NAMALWA (cell line): ENCODE measurements at places on chromosomes 5 and 9.

DNA sequence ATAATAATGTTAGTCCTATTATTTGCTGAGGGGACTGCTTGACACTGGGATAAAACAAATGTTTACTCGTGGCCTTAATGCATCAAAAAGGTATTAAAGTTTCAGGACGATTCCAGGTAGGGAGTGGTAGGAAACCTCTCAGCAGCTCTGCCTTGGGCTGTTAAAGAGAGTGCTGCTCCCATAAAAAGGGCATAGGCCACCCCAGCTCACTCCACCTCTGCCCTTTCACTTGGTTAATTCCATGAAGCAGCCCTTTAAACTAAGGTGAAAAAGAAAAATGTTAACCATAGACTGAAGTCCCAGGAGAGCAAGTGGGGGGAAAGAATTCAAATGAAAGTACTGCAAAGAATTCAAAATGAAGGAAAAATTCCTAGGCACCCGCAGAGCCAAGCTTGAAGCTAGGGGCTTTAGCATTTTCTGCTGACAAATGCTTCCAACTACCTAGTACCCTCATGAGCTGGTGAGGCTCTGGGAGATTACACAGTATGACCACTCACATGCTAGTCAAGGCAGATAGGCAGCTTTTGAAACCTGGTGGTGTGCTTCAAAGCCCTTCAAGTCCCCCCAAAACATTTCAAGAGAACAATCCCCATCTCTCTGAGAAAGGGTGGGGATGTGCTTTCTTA is 8.5 kb downstream of the KLF9 start:
- DNase-seq: no peak

DNA sequence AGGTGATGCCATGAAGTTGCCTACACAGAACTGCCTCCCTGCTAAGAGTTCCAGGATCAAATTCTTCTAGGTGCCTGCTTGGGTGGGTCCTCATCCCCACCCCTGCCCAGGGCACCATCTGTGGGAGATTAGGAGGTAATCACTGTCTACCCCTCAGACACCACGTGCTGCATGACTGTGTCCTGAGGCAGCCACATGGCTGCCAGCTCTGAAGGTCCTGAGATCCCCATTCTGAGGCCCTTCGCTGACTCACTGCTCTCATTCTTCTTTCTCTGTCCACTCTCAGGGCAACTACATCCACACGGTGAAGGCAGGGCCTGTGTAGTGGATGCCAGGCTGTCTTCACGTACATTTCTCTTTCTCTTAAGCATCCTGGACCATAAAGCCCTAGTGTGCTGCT is 222.9 kb upstream of the ANKRD55 start:
- DNase-seq: no peak

DNA sequence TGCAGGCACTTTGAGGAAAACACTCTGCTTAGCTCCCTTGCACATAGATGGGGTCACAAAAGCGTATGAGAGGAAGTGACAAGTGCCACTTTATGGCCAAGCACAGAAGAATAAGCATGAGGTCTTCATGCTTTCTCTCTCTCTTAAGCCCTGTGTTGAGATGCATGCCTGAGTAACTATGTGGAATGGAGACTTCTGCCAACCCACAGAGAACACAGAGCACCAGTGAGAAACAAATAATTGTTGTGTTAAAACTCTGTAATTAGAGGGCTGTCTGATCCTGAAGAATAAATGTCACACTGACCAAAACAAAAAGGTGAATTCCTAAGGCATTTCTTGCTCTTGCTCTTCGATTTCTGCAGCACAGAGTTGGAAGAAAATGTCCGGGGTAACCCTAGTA is 488.5 kb downstream of the CTNND2 start:
- DNase-seq: no peak

DNA sequence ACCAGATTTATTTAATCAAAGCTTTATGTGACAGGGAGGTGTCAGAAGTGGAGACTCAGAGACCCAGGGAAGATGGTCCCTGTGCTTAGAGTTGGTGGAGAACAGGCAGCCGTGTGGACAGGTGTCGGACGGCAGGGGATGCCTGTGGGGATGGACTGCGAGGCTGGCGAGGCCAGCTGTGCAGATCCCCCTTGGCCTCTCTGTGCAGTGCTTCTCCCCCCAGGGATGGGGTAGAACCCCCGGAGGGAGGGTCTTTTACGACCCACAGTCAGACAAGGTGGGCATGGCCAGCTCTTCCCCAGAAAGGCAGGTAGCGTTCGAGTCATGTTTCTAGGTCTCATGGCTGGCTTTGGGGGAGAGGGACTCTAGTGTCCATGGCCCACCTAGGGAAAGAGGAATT is 4.7 kb upstream of the SLC2A6 start:
- no peak for DNase-seq

- DNase-seq: no peak
Observed at GRCh38 chr9:97506787-97507186, 5.3 kb downstream of the TMOD1 start.

DNA sequence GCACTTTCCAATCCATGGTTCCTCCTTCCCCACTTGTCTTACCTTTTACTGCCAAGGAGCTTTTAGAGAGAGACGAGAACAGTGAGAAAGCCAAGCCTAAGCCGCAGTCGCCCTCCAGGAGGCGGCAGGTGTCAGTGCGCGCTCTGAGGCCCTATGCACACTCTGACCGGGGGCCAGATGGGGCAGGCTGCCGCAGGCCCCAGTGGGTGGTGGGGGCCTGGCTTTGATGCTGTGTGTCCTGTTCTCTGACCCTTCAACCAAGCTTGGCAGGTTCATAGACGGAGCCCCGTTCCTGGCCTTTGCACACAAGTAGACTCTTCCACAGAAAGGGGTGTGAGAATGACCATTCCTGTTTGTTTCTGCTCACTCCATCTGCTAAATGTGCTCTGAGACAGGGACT is 77.3 kb downstream of the WNK2 start:
- no peak for DNase-seq

- DNase-seq: no peak
Observed at GRCh38 chr9:123871781-123872180, 58.1 kb downstream of the DENND1A start.

DNA sequence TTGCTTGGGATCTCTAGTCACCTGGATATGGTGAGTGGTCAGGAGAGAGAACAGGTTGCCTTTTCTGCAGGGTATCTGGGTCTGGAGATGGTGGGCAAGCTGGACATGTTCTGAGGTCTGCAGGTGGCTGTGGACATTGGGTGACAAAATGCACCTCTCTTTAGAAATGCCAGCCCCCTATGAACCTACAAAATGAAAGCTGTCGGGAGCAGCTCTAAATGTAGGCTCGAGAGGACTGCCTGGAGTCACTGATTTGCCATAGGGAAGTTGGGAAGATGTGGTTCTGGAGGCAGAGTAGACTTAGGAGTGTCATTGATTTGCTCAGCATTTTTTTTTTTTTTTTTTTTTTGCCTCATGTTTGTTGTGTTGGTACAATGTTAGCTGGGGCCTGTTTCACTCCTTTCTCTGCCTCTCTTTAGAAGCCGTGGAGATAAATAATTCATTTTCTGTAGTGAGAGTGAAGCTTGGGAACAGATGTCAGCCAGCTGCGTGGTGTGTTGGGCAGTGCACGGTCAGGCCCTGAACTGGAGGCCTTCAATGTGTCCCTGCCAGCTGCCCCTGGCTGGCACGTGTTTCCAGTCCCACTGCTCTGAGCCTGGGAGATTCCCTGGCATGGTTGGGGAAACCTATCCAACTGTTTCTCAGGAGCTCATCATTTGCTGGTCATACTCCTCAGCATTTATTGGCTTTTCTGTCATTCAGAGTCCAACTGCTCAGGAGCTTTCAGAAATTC is 5.4 kb downstream of the RGS3 start:
- no peak for DNase-seq

DNA sequence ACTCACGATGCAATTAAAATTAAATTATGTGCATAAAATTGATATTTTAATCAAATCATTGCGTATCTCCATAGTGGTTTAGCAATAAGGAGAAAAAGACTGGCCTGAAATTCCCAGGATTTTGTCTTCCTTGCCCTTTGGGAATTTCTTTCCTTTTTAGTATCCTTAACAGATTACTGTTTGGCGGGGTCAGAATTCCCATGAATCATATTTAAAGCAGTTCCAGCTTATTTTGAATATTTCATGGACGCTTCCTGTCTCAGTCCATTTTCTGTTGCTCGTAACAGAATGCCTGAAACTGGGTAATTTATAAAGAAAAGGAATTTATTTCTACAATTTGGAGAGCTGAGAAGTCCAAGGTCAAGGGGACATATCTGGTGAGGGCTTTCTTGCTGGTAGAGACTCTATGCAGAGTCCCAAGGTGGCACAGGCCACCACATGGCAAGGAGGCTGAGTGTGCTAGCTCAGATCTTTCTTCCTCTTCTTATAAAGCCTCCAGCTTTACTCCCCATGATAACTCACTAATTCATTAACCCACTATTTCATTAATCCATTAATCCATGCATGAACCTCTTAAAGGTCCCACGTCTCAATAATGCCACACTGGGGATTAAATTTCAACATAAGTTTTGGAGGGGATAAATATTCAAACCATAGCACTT is 37.8 kb downstream of the CDH6 start:
- no peak for DNase-seq
